ENCODE measurements at places on chromosomes 4 and X.

GRCh38 chr4:189502841-189503435 is 437.7 kb upstream of the FRG1 start:
- no peak for DNase-seq

DNA sequence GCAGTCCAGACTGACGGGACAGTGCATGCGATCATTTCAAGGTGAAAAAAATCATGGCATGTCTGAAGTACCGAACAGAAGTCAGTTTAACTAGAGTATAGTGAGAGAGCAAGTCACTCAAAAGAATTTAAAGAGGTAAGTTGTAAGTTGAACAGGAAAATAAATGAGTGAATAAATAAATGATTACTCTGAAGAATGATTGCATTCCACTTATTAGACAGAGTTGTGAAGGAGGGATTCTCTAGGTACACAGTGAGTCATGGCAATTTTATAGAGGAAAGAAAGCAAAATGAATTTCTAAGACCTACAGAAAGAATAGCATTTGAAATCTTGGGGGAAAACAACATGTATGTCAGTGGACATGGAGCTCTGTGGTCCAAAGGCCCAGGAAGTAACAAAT is 37.1 kb upstream of the SLC7A11 start:
- DNase-seq: no peak

GRCh38 chrX:29466456-29466855 is 748.9 kb upstream of the MAGEB2 start:
- no peak for DNase-seq

DNA sequence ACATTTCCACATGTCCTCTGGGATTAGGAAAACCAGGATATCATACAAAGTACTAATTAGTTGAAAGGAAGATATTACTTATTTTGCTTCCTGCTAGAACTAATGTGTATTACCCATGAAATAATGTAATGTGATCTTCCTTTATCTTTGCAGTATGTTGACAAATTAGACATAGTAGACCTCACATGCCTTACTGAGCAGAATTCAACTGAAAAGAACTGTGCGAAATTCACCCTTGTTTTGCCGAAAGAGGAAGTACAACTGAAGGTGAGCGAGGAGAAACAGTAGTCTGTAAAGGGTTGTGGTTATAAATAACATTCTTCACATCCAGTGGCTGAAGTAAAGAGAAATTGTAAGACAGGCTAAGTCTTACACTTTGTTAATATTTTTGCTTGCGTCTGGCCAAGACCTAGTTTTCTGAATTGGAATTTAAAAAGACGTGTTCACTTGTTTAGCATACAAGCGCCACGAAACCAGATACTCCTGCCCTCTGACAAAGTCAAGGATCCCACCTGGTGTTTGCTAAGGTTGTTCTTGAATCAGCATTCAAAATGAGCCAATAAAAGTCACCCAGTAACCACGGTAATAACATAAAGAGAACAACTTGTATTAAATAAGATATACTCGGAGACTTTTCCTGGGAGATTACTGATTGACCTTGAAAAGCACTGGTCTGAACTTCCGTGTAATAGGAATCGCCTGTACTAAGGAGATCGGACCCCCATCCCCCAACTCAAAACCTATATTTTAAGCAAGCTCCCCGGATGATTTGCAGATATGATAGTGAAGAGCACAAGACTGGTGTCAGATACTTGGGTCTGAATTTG is 16.9 kb downstream of the STAP1 start:
- DNase-seq: peak; percentile 60

GRCh38 chrX:103275947-103276567 is 493 bp downstream of the TCEAL5 start:
- DNase-seq: no peak

DNA sequence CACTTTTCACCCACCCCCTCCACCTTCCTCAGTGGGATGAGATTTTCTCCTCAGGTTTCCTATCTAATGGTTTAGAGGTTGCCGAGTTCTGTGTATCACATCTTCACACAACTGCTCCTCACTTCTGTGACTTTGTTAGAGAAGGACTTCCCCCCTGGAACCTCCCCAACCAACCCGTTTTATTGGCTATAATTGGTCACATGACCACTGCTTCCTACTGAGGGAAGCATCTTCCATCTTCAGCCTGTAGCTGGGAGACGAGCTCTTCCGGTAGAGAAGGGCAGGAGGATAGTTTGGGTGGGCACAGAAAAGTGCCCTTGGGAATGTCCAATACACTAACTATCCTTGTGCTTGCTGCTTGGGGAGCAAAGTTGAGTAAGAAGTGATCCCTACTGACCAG is 90.5 kb downstream of the STK32B start:
- no peak for DNase-seq

DNA sequence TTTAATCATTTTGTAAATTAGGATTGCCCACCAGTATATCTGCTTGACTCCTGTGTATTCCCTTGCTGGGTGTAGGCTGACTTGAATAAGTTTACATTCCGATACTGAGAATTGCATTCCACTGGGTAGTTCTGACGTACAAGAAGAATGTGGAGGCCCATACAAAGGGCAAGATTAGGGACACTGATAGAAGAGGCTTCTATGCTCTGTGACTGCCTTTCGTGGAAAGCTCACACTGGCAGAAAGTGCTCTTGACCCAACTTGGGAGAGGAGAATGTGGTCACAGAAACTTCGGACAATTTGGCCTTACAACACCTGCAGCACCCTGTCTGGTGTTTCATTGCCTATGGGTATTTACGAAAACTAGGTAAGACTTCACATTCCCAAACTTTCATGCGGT is 126.3 kb downstream of the RAPGEF2 start:
- DNase-seq: no peak

DNA sequence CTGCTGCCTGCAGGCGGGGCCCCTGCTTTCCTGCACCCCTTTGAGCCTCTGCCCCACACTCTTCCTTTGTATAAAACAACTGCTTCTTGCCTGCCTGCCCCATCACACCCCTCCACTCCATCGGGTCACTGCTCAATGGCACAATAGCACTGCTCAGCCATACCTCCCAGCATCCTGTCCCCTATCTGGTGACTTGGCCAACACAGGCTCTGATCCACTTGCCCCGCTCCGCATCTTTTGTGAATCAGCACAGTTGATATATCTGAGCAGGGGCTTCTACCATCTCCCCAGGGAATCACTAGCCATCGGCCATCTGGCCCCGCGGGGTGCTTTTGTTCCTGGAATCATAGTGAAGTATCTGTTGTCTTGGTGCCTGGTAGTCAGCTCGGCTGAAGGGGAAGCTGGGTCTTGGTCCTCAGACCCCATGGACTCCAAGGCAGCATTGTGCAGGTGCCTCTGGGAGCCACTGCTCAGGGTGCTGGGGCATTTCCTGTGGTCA is 45.3 kb downstream of the MAP7D3 start:
- no peak for DNase-seq

- no peak for DNase-seq
Observed at GRCh38 chr4:164357957-164358356, 396.0 kb upstream of the SMIM31 start.

GRCh38 chr4:99856166-99856565 is 38.1 kb downstream of the LAMTOR3 start:
- no peak for DNase-seq

DNA sequence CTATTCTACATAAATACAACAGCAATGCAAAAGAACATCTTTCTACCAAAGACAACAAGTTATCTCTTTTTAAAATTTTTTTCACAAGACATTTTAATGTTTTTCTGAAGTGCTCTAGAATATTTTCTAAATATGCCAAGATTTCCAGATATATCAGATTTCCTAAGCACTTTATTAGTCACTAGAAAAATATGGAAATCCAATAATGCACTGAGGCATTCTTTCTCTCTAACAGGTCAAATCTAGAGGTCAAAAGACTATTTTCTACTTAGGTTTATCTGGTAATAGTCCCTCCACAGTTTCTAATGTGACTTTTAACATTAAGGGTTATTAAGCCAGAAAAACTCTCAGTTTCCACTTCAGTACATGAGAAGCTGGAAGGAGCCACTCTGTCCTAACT is 1041.2 kb upstream of the INTU start:
- no peak for DNase-seq

DNA sequence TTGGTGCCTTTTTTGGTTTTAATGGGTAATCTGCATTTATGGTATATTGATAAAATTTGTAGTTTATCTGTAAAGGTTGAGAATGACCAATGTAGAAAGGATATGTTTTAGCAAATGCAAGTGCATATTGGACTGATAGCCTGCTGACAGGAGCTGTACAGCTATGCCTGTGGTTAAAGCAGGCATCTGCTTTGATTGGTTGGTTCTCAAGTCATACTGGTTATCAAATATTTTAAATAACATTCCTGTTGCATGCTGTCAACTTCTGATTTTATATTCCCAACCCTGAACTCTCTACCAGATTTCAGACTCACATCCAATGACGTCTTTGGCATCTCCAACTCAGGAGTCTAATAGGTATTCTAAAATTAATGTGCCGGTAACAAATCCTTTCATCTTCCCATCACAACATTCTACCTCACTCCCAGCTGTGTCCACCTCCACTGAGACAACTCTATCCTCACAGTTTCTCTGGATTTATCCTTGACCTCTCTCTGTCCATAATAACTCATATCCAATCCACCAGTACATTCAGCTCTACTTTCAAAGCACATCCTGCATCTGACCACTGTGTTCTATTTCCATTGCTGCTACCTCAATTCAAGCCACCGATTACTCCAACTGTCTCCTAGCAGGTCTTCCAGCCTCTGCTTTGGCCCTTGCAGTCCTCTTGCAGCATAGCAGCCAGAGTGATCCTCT is 125.7 kb downstream of the CAMK2D start:
- no peak for DNase-seq

- no peak for DNase-seq
Observed at GRCh38 chr4:5821665-5822358, 71.1 kb downstream of the CRMP1 start.

DNA sequence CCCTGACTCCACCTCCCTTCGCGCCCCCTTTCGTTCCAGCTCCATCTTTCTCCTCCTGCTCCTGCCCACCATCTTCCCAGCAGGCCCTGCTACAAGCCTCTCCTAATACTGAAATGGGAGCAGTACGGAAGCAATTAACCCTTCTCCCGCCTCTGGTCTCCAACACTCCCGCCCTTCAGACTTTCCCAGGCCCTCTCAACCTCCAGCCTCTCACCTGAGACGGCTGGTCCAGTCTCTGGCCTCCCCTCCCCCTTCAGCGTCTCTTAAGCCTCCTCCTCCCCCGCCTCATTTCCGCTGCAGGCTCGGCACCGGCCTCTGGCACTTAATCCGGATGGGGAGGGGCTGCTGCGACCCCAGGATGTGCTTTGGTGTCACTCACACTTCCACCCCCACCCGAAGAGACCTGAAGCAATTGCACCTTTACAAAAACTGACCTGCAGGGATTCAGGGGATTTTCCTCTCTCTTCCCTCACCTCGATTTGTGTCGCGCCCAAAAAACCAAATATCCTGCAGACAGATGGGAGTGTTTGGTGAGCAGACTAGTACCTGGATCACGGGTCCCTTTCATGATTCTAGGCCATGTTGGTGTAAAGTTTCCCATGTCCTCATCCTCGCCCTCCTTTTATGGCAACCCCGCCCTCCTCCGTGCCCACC is 657 bp downstream of the TCEAL8 start:
- DNase-seq: no peak

DNA sequence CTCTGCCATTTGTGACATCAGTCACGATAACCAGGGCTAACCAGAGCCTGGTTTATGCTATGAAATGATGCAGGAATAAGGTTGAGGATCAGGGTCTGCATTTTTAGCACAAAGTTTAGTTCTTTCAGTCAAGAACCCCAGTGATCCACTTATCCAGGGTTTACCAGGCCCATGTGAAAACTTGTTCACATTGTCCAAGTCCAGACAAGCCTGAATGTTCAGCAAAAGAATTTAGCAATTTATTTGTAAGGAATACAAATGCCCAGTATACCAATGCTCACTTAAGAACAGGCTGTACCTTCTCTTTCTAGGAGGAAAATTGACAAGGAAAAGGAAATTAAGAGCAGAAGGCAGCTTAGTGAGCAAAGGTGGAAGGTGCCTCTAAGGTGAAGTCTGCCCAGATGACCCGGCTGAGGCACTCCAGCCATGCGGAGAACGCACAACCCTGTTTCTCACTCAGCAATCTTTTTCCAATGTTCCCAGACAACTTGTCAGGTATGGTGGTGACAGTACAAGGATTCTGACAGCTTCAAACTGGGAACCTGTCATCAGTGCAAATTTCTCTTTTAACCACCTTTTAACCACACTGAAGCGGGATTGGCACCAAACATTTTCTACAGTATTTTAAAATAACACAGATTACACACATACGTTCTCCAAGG is 54.0 kb downstream of the TBC1D9 start:
- no peak for DNase-seq

DNA sequence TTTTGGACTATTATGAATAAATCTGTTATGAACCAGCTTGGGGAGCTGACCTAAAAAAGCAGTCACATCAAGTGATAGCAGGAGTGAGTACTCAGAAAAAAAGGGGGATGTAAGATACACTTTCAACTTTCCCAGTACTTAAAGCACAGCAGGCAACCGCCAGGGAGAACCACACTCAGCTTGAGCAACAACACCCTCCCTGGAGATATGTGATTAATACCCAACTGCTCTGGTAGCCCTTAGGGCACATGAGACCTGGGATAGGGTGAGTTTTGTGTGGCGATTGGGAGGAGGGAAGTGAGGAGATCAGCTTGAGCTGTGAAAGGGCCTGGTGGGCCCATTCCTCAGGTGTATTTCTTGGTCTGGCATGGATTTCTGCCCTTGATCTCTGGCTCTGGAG is 220.3 kb upstream of the SFRP2 start:
- no peak for DNase-seq

DNA sequence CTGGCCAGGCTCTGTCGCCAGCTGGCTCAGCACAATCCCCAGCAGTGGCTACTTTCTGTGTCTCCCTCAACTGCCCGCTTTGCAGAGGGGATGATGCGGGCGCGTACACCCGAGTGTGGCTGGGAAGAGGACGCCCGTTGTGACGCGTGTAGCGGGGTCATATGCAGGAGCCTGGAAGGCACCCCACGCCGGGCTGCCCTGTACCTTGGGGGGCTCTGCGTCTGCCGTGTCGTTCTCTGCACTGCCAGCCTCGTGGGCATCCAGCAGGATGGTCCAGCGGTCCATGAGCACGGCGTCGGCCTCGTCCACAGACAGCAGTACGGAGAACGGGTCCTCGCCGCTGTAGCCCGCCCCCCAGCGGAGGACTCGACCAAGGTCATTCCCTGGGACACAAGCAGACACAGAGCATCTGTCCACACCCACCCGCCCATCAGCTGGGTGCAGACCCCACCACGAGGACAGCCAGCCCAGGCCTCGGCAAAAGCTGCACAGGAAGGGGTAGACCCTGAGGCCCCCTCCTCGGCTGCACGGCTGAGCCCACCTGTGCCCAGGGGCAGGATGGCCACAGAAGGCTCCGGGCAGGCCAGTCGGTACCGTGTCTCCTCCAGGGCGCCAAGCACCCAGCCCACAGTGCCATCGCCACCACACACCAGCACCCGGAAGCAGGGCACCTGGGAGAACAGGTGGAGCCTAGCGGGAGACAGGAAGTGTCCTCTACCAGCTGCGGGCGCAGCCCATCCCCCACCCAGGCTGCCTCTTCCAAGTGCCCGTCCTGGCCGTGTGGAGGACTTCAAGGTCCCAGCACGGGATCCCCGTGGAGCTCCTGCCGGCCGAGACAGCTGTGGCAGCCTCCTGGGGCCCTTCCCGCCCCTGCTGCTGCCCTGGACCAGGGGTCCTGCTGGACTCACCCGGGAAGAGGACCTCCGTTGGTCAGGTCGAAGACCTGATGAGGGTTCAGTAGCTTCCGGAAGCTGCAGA is 10.8 kb downstream of the DGKQ start:
- no peak for DNase-seq

- peak; percentile 7 for DNase-seq
Observed at GRCh38 chr4:150173432-150173861, 95.2 kb downstream of the DCLK2 start.

GRCh38 chr4:160299608-160300007 is 1196.7 kb downstream of the RAPGEF2 start:
- no peak for DNase-seq

- DNase-seq: no peak
Observed at GRCh38 chrX:107522901-107523300, 73.4 kb downstream of the FRMPD3 start.

All from DMS 273 treated with DMSO at 0.1 percent for 48 hours (cell line).